ENCODE measurements at places on chromosomes 3 and 15.

DNA sequence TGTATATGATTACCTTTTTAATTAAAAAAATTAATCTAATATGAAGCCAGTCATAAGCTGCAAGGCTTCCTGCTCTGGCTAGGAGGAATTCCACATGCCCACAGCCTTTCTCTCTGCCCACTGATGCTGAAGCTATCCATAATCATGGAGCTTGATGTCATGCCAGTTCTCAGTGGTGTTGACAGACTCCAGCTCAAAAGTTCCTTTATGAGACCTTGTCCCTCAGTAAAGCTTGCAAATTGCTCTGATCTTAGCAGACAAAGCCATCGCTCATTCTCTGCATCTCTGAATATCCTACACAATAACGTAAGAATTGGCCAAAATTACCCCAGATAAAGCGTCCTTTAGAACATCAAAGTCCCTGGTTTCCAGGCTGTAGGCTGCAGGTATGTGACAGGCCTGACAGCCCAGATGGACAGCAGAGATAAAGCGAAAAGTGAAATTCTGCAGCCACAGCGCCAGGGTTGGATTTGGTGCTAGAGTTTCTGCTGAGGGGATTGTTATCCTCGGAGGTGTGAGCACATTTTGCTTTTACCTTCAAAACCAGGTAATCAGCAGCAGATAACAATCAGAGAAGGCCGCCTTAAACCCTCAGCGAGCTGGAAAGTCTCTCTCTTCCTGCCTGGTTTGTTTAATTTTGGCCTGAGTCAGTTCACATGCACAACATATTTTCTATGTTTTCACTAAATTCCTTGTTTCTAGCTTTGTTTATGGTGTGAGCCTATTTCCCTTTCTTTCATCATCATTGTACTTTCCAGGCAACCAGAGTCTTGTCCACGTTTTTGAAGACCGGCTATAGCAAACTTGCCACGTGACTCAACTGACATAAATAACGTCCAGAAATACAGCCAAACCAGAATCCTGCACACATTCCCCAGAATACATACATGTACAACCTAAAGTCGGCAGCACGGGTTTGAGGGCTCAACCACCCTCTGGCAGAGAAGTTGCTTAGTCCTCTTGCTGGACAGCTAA, 36.6 kb upstream of the ALDH1A3 start:
- no peak for DNase-seq

- DNase-seq = no peak
These were observed 48.7 kb upstream of the OCA2 start for GRCh38 chr15:28147801-28148200.

- DNase-seq = no peak
These were observed 40.8 kb downstream of the EIF2AK4 start for GRCh38 chr15:39974656-39975230.

DNA sequence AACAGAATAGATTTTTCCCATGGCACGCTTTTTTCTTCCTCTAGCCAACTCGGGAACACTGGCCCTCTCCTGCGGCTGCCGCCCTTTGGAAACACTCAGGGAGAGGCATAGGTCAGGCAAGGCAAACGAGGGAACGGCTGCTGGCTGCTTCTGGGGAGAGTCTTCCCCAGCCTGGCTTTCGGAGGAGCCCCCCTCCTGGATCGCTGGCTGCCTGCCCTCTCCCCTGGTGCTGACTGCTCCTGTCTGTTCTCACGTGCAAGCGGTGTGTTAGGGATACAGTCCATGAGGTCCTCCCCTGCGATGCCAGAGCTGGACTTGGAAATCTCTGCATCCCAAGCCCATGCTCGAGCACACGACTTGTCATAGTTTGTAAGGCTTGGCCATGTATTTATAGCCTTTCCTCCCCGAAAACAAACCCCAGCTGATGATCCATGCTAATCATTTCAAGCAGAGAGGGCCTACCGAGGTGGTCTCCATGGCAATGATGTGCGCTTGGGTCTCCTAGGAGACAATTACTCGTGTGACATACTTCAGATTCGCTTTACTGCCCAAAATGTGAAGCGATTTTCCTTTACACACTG, 315.6 kb upstream of the ATP10A start:
- no peak for DNase-seq

- peak; percentile 92 for DNase-seq
These were observed 676 bp downstream of the QRICH1 start for GRCh38 chr3:49092938-49093852.

- DNase-seq = no peak
These were observed 121.1 kb downstream of the ADAM10 start for GRCh38 chr15:58628206-58628947.

- peak; percentile 27 for DNase-seq
These were observed 19.1 kb downstream of the DNAJB8 start for GRCh38 chr3:128447561-128448013.

- no peak for DNase-seq
These were observed 280.6 kb upstream of the ZNF717 start for GRCh38 chr3:76065964-76066363.

GRCh38 chr15:91100814-91101607, 954 bp downstream of the SV2B start:
- DNase-seq = no peak

DNA sequence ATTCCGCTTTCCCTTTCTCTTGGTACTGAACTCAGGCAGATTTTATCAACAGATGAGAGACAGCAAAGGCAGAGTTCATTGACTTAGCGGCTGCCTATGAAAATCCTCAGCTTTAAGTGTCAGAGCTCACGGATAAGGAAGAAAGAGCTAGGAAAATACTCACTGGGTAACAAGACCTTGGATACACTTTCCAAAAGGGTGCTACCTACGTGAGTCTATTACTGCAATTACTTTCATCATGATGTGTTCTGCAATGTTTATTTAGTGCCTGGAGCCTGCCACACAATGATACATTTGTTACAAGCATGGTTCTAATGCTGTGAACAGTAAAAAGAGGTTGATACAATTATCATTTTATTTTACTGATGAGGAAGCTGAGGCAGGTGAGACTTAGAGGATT, 177.5 kb downstream of the GRM7 start:
- DNase-seq = no peak

- DNase-seq = no peak
These were observed 20.7 kb downstream of the RHCG start for GRCh38 chr15:89475661-89476060.

GRCh38 chr3:142337994-142338393, 109.8 kb downstream of the XRN1 start:
- DNase-seq = no peak

DNA sequence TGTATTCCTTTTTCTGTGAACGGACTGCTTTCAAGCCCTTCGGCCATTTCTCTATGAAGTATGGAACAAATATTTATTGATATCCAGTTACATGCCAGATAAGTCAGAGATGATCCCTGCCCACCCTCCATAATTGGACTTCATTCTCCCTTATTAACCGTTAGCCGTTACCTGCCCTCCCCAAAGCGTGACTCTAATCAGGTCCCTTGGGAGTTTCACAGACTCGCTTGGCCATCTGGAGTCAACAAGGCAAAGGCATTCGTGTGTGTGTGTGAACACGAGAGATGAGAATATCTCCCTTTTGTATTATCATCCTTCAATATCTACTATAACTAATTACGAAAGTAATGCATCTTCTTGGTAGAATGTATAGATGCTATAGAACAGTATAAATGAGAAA, 314.5 kb downstream of the TLE3 start:
- DNase-seq = no peak

DNA sequence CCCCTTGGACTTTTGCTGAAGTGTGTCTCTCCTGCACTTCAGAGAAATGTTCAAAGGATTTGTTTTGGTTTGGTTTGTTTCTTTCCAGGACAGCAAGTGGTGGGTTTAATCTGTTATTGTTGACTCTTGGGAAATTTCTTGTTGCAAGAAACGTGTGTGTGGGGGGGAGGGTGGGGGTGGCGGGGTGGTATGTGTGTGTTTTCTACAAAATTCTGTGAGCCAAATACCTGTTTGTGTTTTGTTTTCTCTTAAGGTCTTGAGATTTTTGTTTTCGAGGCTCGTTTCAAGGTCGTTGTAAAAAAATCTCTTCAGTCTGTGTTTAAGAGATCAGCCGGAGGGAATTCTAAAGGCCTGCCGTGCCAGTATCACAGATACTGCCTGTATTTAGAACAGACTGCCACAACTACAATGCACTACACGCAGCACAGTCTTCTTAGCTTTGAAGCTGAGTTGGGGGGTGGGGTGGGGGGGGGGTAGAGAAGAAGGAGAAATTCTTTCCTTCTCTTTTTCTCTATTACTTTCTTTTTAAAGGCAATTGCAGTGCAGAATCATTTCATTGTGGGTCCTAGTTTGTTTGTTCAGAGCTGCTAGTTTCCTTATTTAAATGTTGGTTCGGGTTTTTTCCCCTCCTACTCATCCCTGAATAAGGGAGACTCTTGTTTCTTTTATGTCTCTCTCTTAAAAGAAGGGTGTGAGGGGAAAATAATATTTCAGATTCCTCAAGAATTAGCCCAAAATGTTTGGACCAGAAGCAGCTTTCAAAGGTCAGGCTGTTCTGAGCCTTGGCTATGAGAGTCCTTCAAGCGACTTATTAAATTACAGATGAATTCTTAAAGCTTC, 1.4 kb upstream of the BCL6 start:
- no peak for DNase-seq

DNA sequence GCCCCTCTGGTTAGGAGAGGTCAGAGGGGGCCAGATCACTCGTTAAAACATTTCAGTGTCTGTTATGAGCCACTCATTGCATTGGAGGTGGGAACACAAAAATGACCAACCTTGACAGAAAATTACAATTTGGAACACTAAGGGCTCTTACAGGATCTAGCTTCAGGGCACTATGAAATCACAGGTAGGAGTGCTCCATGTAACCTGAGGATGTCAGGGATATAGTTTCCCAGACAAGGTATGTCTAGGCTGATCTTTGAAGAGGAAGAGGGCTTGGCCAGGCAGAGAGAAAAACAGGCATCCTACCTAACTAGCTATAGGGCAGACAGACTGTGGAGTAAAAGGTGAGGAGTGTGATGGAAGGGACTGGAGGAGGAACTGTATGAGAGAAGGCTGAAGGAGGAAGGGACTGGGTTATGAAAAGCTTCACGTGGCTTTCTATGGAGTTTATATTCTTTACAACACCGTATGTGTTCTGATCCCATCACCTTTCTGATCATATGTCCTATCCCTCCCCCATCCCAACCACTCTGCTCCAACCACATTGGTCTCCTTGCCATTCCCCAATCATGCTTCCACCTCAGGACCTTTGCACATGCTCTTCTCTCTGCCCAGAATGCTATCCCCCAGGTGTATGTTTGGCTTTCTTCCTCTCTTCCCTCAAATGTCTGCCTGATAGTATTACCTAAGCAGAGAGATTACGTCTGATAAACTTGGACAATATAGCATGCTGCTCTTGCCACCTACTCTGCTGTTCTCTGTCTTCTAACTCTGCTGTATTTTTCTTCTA, 88.2 kb downstream of the CCR1 start:
- no peak for DNase-seq

GRCh38 chr3:65787827-65788226, 250.9 kb downstream of the MAGI1 start:
- no peak for DNase-seq

GRCh38 chr3:117165176-117165575, 455.6 kb downstream of the TUSC7 start:
- DNase-seq = no peak

DNA sequence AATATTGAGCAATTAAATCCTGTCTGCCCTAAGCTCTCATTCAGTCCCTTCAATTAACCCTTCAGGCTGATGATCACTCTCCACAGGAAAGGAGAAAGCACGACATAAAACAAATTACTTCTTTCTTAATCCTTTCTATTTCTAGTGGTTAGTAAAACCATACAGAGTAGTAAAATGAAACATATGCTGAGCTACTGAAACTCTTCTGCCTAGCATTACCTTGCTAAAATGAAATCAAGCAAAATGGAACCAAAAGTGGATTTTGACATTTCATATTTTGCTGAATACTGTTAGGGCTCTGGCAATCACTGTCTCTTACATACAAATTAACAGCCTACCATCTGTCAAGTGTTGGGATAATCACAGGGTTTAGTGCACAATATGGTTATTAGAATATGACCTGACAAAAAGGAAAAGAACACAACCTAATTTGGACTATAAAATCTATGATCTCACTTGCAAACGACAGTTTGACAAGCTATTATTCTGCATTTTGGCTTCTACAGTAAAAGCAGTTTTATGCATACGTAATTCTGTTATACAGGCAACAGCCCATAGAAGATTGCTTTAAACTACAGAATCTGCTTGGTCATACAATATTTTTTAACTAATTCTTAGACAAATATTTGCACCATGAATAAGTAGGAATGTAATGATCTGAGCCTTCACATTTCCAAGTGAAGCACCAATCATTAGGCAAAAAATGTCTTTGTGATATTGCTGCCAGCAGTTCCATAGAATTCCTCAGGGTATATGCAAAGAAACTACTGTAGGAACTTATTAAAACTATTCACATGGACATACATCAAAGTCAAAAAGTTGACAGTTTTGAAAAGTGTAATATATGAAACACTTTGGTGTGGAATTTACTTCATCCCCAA, 105.0 kb downstream of the FHIT start:
- no peak for DNase-seq

DNA sequence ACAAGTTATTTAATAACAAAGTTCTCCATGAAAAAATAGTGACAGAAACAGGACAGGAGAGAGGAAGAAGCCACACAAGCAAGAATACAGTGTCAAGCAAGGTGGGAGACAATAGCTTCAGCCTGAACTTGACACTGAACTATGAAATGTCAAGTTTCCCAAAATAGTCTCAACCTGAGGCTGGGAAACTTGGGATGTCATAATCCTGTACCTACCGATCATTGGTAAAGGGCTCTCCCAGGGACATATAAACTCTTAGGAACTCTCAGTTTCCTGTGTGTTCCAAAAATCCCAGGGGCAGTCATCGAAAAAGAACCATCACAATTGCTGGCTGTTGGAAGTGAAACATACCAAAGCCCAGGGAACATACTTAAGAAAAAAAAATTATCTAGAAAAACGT, 211.6 kb downstream of the P3H2 start:
- no peak for DNase-seq
